ENCODE measurements at places on chromosomes 11 and 22.

- no peak for DNase-seq
These were observed 22.4 kb downstream of the RPL3 start for GRCh38 chr22:39296981-39297489.

- no peak for DNase-seq
These were observed at the start of gene SSH3 for GRCh38 chr11:67303132-67303834. TSS of gene SSH3 (plus strand) at chr11:67303530. CDS start at chr11:67303626, 96 bp downstream.

DNA sequence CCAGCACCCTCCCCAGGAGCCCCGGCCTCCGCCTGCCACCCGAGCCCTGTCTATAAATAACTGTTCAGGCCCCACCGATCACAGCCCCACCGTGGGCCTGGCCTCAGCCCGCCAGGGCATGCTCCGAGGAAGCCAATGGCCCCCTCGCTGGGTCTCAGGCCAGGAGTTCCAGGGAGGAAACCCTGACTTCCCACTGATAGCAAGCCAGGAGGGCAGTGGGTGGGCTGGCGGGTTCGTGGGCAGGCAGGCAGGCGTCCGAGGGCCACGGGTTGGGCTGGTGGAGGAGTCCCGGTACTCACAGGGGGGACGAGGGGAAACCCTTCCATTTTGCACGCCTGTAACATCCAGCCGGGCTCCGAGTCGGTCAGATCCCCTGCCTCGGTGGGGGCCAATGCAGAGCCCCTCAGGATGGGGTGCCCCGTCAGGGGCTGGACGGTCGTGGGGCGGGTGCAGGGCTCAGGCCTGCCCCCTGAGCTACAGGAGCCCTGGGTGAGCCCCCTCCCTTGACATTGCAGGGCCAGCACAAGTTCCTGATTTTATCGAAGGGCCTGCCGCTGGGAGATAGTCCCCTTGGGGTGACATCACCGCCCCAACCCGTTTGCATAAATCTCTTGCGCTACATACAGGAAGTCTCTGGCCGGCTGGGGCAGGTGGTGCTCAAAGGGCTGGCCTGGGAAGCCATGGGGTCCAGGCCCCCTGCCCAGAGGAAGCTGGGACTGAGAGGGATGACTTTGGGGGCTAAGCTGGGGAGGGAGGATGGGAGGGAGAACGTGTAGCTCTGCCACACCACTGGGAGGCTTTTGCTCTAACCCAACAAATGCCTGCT, at the start of gene SPI1:
Gene SPI1 (minus strand): TSS at position 538 of the 826 bp plus-strand sequence. CDS start 194 bp downstream, at position 344.
- DNase-seq, result no peak

DNA sequence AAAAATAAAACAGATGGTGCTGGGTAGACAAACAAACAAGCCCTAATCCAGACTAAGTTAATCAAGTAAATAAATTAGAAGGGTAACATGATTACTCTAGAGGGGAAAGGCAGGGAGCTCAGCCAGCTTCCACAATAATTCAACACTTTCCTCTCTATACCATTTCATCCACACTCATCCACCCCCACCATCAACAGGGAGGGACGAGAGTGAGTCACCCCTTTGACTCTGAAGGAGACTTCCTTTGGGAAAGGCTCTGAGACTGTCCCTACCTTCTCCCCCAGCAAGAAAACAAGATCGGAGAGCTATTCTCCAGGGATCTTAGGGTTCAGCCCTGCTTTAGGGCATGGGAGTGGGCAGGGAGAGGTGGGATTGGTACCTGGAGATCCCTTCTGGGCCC, 33.1 kb downstream of the TRIM66 start:
- no peak for DNase-seq

DNA sequence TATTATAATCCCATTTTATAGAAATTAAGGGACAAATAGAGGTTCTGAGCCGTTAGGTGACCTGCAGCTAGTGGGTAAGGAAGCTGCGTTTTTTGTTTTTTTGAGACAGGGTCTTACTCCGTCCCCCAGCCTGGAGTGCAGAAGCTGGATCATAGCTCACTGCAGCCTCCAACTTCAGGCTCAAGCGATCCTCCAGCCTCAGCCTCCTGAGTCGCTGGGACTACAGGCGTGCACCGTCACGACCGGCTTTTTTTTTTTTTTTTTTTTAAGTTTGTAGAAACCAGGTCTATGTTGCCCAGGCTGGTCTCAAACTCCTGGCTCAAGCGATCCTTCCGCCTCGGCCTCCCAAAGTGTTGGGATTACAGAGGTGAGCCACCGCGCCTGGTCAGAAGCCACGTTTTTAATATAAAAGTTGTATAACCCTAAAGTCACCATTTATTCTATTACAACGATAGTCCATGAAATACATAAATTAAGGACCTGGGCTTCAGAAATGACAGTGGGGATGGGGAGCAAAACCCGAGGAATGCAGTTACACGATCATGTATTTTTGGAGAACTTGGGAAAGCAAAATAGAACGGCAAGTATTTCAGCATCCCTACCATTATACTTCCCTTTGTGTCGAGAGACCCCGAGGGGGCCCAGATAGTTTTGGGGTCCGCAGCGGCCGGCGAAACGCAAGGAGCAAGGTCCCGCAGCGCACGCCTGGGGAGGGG, 638 bp downstream of the SAAL1 start:
- no peak for DNase-seq

DNA sequence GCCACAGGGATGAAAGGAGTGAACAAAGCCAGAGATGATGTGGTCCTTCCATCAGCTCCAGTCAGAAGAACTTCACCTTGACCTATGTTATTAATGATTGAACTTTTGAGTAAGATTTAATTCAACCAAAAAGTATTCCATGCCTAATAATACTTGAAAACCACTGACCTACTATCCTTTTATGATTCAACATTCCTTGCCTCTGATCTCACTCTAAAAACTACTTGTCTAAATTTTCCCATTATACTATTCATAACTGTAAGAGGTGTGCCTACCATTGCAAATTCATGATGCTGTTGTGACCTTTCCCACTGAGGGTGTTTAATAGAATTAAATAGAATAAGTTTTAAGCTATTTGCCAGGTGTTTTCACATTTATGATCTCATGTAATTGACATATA, 164.7 kb upstream of the GUCY1A2 start:
- DNase-seq, result no peak

GRCh38 chr11:65503949-65504673, 5.3 kb downstream of the MALAT1 start:
- no peak for DNase-seq

DNA sequence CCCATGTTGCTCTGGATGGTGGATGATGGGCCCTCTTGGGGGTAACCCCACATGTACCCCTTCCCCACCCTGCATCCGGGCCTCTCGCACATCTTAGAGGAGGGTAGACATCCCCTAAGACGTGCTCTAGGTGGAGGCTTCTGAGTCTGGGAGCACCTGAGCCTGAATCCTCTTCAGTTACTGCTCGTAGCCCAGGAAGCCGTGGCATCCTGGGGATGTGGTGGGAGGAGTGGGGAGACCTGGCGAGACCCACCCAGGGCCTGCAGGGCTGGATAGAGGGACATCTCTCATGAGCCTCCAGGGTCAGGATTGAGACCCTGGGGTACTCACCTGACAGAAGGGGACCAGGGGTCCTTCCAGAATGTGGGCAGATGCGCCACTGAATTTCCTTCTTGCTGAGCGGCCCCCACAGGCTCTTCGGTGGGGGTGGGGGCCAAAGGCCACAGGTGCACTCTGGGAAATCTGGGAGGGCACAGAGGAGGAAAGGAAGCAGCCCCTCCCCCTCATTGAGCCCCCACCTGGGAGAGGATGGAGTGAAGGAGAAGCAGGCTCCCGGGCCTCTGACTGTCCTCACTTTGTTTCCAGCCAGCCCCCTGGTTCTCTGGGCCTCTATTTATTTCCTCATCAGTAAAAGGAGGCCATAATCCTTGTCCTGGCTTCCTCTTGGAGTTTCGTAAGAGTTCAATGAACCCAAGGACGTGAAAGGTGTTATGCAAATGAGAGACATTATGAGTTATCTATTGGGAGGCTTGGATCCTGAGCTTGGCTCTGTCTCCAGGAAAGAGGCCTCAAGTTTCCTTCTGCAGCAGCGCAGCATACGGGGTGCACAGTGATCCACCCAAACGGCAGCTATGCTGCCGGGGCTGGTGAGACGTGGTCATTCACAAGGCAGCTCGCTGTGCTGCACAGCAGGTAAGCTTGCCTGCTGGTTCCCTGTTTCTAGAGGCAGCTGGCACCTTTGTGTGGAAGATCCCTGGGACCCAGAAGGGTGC, 31.2 kb downstream of the KCNJ4 start:
- DNase-seq, result no peak

DNA sequence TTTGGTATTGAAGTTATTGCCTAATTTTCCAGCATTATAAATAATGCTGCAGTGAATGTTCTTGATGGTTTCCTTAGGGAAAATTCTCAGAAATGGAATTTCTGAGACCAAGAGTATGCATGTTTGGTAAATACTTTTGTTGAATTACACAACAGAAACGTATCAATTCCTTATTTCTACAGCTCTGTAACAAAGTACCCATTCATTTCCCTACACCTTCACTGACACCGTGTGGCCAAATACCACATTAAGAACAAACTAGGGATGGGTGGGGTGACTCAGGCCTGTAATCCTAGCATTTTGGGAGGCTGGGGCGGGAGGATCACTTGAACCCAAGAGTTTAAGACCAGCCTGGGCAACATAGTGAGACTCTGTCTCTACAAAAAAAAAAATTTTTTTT, 21.8 kb downstream of the MCAM start:
- no peak for DNase-seq

DNA sequence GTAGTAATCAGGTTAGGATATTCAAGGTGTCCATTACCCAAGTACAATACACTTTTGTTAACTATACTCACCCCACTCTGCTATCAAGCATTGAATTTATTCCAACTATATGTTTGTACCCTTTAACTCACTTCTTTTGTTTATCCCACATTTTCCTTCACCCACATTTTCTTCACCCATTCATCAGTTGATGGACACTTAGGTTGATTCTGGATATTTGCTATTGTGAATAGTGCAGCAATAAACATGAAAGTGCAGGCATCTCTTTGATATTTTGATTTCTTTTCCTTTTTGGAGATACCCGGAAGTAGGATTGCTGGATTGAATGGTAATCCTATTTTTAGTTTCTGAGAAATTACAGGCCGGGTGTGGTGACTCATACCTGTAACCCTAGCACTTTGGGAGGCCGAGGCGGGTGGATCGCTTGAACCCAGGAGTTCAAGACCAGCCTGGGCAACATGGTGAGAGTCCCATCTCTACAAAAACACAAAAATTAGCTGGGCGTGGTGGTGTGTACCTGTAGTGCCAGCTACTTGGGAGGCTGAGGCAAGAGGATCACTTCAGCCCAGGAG, 6.5 kb downstream of the TMEM25 start:
- DNase-seq, result no peak

- no peak for DNase-seq
These were observed 78.7 kb downstream of the SHANK2 start for GRCh38 chr11:71173709-71174108.

GRCh38 chr11:108654994-108655631, 9.8 kb upstream of the DDX10 start:
- DNase-seq, result no peak

- no peak for DNase-seq
These were observed 442.4 kb downstream of the DLG2 start for GRCh38 chr11:85184721-85185120.

DNA sequence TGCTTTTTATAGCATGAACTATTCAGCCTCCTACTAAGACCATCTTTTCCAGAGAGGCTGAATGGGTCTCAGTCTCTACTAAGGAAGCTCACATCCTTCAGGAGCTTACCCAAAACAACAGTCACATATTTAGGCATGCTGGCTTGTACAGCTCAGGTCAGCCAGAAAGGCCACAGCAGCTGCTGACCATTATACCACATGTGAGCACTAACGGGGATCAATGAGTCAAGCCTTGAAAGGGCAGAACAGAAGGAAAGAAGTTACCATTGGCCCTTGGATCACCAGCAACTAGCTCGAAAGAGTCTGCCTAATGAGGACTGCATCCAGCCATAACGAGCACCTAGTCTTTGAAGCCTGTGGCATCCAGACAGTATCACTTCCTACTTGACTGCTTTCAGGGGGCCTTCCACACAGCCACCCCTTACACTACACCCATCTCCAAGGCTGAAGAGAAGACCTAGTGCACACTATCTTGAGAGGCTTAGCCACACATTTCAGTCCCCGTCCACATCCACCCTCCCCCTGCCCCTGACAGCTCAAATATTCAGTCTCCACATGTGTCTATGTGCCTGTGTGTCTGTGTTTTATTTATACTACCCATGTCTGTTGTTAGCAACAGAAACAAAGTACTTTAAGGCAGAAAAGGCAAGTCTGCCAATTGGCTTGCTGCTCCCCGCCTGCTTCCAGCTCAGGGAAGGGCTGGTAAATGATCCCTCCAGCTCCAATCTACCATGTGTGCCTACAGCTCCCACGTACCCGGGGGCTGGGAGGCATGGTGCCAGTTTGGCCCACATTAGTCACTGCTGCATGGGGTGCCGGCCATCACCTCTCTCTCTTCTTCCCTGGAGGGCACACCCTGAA, 95.5 kb downstream of the RPL27A start:
- no peak for DNase-seq

GRCh38 chr11:126284829-126285228, 1.9 kb downstream of the TIRAP start:
- DNase-seq, result peak; percentile 59

DNA sequence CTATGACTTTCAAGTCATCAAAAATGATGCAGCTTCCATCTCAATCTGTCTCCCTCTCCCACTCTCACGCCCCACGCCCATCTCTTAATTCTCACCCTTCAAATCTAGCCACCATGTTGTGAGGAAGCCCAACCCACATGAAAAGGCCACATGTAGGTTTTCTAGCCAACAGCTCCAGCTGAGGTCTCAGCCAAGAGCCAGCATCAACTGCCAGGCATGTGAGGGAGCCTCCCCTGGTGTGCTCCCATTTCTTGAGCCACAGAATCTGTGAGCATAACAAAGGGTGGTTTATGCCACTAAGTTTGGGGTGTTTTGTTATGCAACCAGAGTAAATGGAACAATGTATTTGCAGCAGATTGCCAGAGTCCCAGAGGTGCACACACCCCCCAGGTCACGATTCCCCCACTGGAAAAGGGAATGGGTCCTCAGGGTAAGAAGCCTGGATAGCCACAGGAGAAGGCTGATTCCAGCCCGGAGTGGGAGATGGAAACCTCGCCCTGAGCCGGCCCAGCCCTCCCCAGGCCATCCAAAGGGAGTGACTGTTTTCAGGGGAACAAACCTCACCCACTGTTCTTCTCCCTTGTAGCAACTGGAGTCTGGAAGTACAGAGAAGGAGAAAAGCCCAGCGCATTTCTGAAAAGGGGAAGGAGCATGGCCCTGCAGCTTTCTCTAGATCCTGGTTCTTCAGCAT, 20.0 kb upstream of the LINC01488 start:
- no peak for DNase-seq

DNA sequence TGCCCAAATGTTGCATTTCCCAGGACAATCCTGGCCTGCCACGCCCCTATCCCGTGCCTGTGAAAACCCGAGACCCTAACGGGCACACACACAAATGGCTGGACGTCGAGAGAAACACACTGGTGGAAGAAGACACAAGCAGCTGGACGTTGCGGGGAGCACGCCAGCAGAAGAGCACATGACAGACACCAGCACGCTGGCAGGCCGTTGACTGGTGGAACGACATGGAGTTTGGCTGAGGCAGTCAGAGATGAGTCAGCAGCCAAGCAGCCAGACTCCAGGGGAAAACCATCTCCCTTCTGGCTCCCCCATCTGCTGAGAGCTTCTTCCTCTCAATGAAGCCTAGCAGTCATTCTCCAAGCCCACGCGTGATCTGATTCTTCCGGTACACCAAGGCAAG, 606.7 kb upstream of the LRRC4C start:
- no peak for DNase-seq

Measured in stimulated activated CD8-positive, alpha-beta memory T cell treated with anti-CD3 and anti-CD28 coated beads, Interleukin-4, amount 100 ng/mL, for 1 hour (primary cell).